GM03348 (cell line): ENCODE measurements at places on chromosomes 6 and 20.
A peak's percentile ranks its signal among the peaks of the same experiment; 100 is the strongest.

DNA sequence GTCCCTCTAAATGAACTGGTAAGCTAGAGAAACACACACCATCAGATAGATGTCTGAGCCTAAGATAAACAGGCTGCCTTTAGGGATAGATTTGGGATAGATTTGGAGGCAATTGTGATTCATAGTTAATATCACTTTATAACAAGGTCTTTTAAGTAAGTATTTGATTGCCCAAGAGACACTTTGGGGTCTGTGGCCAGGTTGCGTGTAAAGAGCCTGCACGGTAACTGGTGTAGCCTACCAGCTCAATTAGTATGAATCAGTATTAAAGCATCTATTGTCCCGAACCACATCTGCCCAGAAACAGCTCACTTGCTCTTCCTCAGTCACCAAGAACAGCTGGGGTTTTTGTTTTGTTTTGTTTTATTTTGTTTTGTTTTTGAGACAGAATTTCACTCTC is 193.3 kb downstream of the SASH1 start:
- DNase-seq = peak; percentile 75

DNA sequence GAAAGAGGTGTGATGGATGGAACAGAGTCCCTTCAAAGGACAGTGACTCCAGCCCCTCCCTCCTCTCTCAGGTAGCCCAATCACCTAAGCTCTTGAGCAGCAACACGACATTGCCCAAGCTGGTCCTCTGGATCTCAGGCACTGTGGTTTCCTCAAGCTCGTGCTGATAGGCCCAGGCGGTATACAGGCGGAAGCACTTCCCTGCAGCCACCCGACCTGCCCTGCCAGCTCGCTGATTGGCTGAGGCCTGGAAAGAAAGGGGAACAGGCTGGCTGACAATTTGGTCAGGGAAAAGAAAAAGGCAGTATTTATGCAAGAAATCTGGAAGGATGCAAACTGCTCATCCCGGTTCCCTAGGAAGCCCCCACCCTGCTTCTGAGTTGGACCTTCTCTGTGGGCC is 9.6 kb downstream of the C6orf136 start:
- DNase-seq = no peak

GRCh38 chr20:1983301-1983700 is 10.6 kb downstream of the PDYN start:
- no peak for DNase-seq

DNA sequence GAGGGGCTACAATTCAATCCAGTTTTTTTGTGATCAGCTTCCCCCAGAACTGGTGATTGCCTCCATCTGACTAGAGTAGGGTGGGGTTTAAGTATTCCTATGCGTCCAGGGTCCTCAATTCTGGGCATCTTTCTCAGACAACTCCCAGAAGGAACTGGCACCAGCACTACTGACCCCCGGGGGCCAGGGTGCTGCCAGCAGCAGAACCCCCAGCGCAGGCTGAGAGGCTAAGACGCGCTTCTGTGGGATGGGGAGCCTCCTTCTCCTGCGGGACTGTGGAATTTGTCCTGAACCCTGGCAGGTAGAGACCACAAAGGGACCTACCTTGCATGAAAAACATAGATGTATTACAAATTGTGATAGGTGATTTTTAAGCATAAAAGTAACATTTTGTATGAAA is 124.4 kb downstream of the PACRG start:
- no peak for DNase-seq

DNA sequence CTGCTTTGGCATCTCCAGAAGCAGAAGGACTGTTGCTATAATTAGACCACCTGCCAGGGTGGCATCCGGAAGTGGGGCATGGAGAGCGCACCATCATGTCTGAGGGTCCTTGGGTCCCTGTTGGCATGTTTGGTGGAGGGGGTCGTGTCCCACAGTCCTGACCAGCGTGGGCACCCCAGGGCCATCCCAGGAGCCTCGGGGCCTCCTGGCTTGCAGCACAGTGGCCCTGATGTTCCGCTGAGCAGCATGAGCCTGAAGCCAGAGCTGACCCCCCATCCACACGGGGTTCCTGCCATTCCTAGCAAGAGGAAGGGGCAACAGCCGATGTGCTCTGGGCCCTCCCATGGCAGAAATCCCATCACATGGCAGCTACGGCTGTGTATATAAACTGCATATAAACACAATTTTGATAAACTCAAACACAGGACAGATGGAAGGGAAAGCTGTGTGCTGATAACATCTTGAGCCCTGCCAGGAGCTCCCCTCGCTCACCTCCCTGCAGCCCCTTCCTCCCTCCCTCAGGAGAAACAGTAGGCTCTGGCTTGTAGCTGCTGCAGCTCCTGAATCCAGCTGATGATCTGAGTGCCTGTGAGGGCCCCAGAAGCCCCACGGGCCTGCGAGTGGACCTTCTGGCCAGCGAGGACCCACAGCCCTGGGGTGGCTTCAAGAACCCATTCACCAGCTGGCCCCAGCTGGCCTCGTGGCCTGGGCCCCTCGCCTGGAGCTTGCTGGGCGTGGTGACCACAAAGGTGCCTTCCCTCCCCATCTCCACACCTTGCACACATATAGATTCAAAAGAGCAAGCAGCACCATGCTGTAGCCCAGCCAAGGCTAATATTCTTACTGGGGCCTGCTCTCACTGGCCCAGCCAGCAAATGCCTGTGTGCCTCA is 321.6 kb downstream of the CDH4 start:
- no peak for DNase-seq

GRCh38 chr20:9228774-9229450 is 160.0 kb downstream of the PLCB4 start:
- no peak for DNase-seq

- peak; percentile 72 for DNase-seq
These were observed 5.6 kb downstream of the BRD2 start for GRCh38 chr6:32974016-32974333.
